ENCODE measurements at places on chromosomes 7 and 10.

DNA sequence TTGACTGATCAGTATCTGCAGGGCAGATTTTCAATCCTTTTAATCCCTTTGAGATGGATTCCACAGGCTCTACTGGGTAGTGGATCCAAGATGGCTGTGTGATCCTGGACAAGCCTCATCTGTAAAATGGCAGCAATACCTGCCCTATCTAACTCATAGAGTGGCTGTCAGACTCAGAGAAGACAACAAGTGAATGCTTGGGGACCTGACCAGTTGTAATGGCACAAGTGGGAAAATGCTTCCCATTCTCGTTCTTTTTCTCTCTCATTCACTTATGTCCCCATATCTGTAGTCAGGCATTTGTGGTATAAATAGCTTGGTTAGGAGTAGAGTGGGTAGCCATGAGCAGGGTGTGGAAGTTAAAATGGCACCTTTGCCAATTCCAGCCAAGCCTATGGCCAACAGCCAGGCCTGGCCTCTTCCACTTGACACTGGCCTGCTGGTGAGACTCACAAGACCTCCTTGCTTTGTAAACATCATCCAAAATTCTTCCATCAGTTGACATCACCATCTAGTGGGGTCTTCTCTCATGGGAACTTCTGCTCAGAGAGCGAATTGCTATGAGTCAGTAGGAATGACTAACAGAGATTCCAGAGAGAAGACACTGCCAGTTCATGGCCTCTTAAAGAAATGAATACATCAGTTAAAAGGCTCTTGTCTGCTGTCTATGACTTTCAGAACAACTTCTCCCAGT lies 150.1 kb downstream of the PLPP4 start:
- no peak for DNase-seq

DNA sequence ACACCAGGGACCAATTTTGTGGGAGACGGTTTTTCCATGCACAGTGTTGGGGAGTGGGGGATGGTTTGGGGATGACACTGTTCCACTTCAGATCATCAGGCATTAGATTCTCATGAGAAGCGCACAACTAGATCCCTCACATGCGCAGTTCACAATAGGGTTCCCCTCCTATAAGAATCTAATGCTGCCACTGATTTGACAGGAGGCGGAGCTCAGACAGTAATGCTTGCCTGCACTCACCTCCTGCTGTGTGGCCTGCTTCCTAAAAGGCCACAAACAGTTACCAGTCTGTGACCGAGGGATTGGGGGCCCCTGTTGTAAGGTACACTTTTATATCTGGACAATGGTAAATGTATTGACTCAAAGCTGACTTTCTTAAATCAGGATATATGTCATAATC lies 45.6 kb upstream of the TRIL start:
- DNase-seq: no peak

DNA sequence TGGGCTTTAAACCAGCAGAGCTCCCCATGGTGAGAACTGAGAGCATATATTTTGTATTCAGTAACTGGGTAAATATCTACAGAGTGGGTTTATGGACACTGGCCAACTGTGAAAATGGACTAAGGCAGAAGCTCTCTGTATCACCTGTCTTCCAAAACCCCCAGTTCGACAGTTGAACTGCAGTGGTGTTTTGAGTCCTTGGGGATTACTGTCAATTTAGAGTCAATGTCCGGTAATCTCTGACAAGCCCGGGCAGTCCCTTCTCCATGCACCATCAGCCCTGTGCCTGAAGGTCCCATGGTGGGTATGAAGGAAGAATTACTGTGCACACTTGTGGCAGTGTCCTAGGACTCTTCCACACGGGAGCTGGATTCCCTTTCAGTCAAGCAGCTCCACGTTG lies 235.0 kb downstream of the CCSER2 start:
- DNase-seq: no peak

GRCh38 chr10:72223743-72224101 lies 7.6 kb upstream of the ASCC1 start:
- DNase-seq: no peak

DNA sequence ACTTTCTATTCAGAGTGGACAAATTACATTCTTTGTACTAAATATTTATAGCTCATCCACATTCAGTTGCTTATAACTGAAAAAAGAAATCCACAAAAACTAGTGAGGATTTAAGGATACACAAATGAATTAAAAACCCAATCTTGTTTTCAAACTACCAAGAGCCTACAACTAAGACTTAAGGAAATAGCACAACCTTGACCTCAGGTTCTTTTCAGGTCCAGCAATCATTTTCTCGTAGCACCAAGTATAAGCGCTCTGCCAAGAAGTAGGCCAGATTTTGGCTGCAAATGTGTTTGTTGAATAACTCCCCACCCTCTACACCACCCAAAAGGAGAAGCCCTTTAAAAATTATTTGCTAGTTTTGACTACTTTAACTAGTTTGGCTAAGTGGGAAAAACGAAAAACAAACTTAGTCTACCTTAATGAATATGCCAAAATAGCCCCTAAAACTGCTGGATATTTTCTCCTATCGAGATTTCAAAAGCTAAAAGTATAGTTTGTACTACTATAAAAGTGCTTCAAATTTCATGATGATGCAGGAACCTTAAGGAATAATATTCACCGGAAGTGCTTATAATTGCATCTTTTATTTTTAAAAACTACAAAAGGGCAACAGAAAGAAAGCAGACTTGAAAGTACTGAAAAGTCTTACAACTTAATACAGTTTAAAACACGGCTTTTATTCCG lies 2.7 kb upstream of the KMT2E start:
- DNase-seq: no peak

DNA sequence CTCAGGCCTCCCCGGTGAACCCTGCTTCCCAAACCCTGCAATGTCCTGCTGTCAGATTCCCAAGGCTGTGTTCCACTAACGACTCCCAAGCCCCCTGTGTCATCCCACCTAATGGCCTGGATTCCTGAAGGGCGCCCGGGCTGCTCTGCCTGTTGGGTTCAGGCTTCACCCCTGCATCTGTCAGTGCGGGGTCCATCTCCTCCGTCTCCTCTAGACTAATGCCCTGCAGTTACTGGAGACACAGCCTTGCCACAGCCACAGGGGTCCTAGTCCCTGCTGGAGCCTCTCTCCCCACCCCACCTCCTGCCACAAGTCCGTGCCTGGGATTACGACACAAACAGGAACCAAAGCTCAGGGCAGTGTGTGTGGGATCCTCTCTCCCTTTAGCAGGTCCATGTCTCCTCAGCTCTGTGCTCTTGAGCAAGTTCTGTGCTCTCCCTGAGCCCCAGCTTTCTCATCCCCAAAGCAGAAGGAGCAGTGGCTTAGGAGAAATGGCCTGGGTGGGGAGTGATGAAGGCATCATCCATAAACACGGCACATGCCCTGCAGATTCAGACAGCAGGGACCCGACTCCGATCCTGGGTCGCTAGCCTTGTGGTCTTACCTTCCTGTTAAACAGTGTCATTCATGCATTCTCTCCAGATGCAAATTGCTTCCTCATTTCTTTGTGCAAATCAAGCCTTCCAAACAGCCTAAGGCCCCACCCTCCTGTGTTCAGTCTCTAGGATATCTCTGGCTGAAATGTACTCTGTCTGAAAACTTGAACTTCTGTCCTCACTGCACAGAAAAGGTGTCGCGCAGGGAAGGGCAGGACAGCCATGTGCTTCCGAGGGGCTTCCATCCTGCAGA lies 8.2 kb upstream of the RBP3 start:
- no peak for DNase-seq

DNA sequence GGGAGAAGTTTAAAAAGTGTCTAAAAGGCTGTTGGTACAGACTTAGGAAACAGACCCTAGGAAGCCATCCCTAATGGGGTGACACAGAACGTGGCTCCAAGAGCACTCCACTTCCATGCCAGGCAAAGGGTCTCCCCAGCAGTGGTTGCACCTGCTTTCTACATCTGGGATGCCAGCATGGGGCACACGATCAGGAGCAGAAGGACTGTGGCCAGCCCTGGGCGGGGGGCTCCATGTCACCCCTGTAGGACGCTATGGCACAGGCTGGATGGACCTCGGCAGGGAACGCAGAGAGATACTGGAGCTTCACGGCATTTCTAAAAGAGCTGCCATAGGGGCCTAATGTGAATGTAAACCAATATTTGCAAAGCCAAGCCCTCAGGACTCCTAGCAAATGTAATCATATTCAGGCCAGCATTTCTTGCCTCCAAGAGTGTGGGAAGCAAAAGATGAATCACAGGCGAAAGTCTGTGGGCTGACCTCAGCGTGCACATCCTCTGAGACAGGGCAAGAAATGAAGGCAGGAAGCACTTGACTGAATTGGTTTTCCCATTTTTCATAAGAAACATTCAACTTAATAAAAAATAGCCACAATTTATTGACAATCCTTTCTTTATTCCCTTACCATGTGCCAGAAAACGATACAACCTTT lies 93.9 kb downstream of the ATXN7L1 start:
- no peak for DNase-seq

DNA sequence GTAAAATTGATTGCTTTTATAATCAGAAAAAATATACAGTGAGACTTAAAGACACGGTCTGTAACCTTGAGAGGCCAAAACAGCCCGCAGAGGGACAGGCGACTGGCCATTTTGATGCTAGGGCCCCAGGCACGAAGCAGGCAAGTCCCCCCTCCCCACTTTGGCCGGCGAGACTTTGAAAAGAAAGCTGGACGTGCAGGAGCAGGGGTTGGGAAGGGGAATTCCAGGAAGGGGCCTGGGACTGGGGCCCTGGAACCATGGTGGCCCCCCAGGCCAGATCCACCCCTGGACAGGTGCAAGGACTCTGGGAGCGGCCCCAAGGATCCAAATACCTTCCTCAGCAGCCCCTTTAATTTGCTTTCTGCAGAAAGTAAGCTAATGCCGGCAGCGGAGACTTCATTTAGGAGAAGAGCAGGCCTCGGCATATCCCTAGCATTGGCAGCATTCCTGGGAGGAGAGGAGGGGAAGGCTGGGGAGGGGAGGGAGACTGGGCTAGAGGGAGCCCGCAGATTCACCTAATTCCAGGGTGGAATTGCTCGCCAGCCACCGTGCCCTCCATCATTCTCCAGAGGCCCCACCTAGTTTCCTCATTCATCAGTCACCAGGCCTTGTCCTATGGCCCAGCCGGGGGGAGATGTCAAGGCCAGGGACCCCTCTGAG lies 24.9 kb upstream of the TNRC18 start:
- no peak for DNase-seq

DNA sequence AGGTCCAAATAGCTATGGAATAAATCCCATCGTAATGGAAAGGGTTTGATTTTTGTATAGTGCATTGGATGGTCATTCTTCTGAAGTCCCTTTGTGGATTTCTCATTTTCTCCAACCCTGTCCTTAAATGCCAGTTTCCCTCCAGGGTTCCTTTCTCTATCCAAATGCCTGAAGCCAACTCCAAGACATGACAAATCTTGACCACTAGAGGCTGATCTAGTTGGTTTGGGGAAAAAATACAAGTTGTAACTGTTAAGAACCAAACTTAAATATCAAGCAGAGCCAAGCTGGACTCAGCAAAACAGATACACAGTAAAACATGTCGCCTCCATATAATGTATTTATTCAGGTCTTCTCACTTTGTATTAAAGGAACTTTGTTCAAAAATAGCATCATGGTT lies 28.7 kb downstream of the FRMD4A start:
- no peak for DNase-seq

GRCh38 chr7:115099906-115100305 lies 178.0 kb downstream of the MDFIC start:
- DNase-seq: no peak

DNA sequence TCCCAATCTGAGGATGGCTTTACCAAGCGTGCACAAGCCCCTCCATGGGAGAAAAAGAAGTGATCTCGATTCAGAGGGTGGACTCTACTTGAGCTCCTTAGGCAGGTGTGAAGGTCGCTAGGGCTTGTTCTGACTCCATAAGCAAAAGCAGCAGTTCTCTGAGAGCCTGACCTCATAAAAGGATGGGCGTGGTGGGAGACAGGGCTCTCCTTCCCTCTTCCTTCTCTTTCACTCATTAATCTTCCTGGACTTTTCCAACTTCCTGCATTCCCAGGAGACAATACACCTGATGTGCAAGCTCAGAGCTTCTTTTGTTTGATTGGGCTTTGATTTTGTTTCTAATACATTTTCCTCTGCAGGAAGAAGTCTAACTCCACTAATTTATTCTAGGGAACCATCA lies 22.3 kb upstream of the TMEM72 start:
- DNase-seq: no peak

GRCh38 chr10:122477436-122477835 lies 16.1 kb downstream of the HTRA1 start:
- DNase-seq: no peak

- no peak for DNase-seq
Observed at GRCh38 chr10:86170255-86171108, 196.1 kb downstream of the GRID1 start.

GRCh38 chr7:16356301-16356958 lies 64.9 kb downstream of the CRPPA start:
- DNase-seq: no peak

DNA sequence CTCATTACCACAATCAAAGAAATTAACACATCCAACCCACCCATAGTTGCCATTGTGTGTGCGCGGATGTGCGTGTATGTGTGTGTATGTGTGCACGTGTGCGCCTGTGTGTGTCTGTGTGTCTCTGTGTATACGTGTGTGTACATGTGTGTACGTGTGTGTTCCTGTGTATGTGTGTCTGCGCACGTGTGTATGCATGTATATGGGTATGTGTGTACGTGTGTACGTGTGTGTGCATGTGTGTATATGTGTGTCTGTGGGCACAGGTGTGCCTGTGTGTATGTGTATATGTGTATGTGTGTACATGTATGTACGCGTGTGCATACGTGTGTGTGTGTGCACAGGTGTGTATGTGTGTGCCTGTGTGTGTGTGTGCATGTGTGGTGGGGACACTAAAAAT lies 48.9 kb downstream of the EGFR start:
- no peak for DNase-seq

GRCh38 chr10:93746844-93747284 lies 10.9 kb upstream of the LGI1 start:
- no peak for DNase-seq

- no peak for DNase-seq
Observed at GRCh38 chr10:2575460-2575859, 491.9 kb upstream of the PFKP start.

GRCh38 chr10:33094263-33095051 lies 136.4 kb upstream of the ITGB1 start:
- DNase-seq: no peak

DNA sequence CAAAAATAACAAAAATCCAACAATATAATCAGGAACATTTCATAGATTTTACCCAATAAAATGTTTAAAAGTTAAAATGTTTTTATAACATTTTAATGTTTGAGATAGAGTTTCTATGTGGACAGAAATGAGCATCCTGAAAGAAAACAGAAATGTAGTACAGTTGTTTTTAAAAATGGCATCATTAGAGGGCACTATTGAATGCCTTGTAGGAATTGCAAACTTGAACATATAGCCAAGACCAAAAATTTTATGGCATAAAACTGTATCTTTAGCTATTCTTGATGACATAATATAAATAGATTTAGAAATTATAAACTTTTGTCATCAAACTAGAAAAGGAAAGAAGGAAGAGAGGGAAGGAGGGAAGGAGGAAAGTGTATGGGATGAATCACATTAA lies 1372.7 kb downstream of the GATA3 start:
- DNase-seq: no peak

All from activated T-cell treated with anti-CD3 and anti-CD28 coated beads for 48 hours (primary cell).